Cardiac muscle cell (in vitro differentiated cells and primary cell): ENCODE measurements at places on chromosomes 2 and 18.

DNA sequence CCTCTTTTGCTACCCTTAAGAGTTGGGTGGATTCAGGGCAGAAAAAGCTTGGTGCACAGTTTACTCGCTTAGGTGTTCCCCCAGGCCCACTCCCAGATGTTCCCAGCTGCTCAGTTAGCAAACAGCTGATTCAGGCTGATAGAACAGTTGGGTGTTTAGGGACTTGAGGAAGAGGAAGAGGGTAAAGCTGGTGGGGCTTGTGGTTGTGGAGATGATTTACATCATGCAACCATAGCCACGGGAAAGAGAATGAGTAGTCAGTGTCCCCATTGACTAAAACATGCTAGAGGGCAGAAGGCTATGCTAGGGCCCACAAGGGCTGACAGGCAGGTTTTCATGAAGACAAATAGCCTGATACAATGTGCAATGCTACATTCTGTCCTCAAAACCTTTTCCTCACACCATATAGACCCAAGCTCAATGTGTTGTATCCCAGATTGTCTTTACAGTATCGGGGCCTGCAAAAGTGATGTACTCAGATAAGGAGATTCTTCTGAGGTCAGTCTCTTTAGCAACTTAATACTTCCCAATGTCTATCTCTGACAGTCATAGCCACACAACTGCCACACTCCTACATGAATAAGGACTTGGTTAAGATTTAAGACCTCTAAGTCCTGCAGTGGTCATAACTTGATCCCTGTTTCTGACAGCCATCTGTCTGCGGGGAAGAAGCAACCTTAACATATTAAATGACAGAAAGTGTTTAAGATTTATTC, 15.6 kb downstream of the COLEC12 start:
- no peak for DNase-seq

GRCh38 chr18:79554945-79555645, 124.5 kb upstream of the CTDP1 start:
- DNase-seq, result no peak

GRCh38 chr2:30800159-30800558, 7.1 kb downstream of the CAPN13 start:
- no peak for DNase-seq

- DNase-seq, result no peak
These were observed 16.4 kb upstream of the NFATC1 start for GRCh38 chr18:79379251-79379905.

DNA sequence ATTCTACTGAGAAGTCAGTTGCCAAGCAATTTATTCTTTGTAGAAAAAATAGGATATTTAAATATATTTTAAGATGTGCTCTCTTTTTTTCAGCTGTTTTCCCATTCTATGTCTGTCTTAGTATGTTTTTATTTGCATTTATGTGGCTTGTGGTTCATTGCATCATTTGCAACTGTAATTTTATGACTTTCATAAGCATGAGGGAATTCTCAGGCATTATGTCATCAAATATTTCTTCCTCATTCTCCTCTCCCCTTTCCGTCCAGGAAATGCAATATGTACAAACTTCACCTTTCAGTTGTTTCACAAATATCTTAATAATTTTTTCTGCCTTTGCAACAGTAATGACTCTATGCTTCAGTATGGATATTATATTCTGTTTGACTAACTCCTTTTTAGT, 560.2 kb upstream of the LRATD1 start:
- DNase-seq, result no peak

DNA sequence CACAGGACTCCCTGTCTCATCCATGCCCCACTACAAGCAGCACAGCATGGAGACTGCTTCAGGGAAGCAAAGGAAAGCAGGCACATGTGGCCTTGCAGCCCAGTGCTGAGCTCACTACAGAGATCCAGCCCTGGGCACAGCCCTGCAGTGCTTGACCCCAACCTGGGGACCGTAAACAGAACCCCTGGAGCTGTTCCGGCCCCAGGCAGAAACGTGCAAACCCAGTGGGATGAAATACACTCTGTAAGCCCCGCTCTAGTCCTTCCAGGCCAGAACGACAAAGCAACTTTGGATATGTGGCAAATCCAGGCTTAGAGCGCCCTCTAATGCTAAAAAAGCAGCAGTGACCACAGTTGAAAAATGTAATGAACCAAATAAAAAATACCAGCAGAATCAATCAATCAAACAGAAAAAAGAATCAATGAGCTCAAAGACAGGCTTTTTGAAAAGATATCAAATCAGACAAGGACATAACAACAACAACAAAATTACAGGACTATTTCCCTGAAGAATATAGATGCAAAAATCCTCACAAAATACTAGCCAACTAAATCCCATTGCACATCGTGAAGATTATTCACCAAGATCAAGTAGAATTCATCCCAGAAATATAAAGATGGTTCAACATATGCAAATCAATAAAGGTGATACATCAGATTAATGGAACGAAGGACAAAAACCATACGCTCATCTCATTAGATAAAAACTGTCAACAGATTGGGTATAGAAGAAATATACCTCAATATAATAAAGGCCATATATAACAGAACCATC, 45.6 kb downstream of the ZNF519 start:
- peak; percentile 52 for DNase-seq

- DNase-seq, result no peak
These were observed 6.8 kb downstream of the CCBE1 start for GRCh38 chr18:59690186-59690982.

DNA sequence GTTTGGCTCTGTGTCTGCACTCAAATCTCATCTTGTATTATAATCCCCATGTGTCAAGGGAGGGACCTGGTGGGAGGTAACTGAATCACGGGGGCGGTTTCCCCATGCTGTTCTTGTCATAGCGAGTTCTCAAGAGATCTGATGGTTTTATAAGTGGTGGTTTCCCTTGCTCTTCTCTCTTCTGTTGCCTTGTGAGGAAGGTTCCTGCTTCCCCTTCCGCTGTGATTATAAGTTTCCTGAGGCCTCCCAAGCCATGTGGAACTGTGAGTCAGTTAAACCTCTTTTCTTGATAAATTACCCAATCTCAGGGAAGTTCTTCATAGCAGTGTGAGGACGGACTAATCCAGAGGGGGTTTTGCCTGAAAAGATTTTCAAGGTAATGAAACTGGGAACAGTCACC, 245.4 kb downstream of the GALR1 start:
- DNase-seq, result no peak
